Chondrocyte (in vitro differentiated cells): ENCODE measurements at places on chromosomes 4 and X.

DNA sequence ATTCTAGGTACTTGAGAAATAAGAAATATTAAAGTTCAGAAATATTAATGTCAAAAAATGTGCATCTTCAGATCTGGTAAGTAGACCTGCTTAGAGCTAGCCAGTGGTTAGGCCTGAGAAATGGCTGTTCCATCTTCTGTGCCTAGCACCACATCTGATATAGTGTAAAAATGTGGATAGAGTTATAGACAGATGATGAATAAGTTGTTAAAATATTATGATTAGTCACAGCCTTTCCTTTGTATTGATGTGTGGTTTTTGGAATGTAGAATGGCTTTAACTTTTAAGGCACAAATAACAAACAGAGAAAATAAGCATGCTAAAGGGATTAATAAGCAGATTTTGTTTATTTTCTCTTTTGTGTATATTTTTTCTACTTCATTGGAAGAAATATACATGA is 133.5 kb upstream of the NUDT6 start:
- no peak overlapping the region for H3K27ac ChIP-seq
- H3K4me3 ChIP-seq, result no peak overlapping the region
- no peaks in the 10 kb centered on the region for H3K27me3 ChIP-seq
- H3K36me3 ChIP-seq, result peaks cover 18% of the 10 kb centered on the region

GRCh38 chr4:11455201-11455835 is 26.6 kb upstream of the HS3ST1 start:
- H3K4me1 ChIP-seq, result no peaks in the 10 kb centered on the region
- H3K27ac ChIP-seq, result no peak overlapping the region
- no peak overlapping the region for H3K4me3 ChIP-seq
- peaks cover 9% of the 10 kb centered on the region for H3K27me3 ChIP-seq
- no peaks in the 10 kb centered on the region for H3K36me3 ChIP-seq

DNA sequence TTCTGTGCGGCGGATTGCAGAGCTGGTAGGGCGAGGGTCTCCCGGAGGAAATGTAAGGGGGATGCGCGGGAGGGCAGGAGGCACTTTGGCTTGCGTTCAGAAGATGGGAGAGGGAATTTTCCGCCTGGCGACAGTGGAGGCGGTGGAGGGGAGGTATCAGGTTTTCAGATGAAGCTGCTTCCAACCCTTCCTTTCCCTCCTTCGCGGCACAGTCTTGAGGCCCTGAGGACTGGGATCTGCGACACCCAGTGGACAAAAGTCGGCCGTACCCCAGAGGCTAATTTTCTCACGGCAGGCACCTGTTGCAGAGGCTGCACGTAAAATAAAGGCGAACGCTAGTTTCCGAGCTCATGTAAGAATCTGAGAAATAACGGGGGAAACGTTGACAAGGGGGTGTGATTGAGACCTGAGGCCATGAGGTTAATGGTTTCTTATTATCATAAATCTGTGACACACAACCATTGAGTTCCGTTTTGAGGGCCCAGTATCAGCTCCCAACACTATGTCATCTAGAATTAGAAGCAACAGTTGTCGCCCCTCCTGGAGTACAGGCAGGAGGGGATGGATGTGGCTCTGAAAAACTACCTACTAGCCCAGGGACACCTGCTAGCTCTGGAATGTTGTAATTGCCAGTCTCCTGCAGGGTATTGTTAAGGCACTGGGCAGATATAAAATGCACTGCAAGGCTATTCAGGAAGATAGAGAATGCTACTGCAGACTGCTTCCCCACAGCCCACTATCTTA is 1.1 kb downstream of the ZCCHC18 start:
- H3K4me1 ChIP-seq, result peaks cover 6% of the 10 kb centered on the region
- DNase-seq, result no peak
- peak overlapping the region; percentile 89 for H3K27ac ChIP-seq
- peak overlapping the region; percentile 85 for H3K4me3 ChIP-seq

DNA sequence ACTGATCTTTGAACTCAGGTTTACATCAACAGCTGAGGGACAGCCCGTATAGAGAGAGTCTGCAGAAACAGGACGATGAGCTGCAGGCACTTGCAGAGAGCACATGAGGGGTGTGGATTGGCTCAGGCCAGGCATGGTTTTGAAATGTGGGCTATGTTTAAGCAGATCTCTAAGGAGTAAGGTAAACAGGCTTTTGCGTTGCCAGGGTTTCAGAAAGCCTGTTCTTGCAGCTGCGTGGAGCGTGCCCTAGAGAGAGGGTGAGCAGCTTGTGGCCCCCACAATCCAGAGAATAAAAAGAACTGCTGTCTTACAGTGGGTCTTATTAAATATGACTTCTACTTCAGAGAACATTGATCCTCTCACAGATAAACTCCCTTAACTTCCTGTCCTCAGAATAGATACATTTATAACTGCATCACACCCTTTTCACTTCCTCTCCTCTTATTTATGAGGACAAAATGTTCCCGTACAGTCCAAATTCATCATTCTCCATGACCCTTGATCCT is 64.1 kb downstream of the TMA16 start:
- H3K27me3 ChIP-seq, result peaks cover 46% of the 10 kb centered on the region
- H3K4me3 ChIP-seq, result no peak overlapping the region
- no peaks in the 10 kb centered on the region for H3K4me1 ChIP-seq
- H3K36me3 ChIP-seq, result peaks cover 2% of the 10 kb centered on the region

GRCh38 chr4:29756966-29757365 is 963.2 kb upstream of the PCDH7 start:
- H3K4me1 ChIP-seq, result no peaks in the 10 kb centered on the region
- no peaks in the 10 kb centered on the region for H3K36me3 ChIP-seq
- H3K27me3 ChIP-seq, result no peaks in the 10 kb centered on the region
